ENCODE measurements at places on chromosomes 2 and 18.

GRCh38 chr2:33223856-33224255, 252.6 kb upstream of the RASGRP3 start:
- no peak for DNase-seq

GRCh38 chr2:85702800-85703199, 8.6 kb downstream of the GNLY start:
- no peak for DNase-seq

DNA sequence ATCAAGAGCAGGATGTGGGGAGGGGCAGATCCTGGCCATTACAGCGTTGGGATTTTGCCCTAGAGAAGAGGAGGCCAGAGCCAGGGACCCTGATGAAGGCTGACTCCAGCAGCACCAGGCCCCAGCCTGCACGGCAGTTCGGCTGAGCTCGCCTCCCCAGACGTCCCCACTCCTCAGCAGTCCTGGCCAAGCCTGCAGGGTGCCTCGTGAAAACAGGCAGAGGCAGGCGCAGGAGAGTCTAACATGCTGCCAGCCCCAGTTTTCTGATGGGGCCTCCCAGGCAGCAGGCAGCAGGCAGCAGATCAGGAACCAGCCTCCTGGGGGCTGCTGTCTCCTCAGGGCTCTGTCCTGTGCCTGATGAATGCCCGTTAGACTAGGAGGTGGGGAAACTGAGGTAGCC, 19.7 kb upstream of the GLI2 start:
- no peak for DNase-seq

GRCh38 chr2:119719261-119719627, 40.2 kb downstream of the TMEM177 start:
- no peak for DNase-seq

- DNase-seq: no peak
Measured at GRCh38 chr2:130135692-130136541, 6.9 kb upstream of the POTEF start.

DNA sequence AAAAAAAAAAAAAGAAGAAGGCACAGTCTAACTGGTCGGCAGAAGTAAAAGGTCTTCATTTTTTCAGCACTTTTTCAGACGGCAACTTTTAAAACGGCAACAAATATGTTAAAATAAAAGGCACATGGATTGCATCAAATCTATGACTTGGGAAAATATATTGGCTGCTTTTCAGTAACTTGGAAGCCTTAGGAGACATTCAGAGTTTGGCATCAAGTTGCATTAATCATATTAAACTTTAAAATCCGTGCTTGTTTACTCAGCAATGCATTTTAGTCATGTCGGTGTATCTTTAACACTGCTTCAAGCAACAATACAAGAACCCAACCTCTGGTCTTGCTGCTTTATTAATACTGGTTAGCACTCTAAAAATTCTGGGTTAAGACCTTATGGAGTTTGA, 111.1 kb downstream of the MEP1B start:
- no peak for DNase-seq

DNA sequence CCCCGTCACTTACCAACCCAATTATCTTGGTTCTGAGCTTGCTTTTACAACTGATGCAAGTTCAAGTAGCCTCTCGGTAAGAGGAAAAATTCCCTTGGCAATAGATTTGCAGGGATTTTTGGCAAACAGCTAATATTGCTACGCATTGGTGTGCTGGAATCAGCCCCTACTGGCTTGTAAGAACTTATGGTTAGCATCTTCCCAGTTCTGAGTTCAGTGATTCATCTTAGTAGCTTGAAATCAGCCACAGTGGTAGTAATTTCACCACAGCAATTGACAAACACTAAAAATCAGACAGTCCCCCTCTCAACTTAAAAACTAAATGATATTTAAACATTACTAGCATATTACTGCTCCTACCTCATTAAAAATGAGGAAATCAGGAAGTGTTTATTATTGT, 5.9 kb upstream of the RAX start:
- DNase-seq: no peak

DNA sequence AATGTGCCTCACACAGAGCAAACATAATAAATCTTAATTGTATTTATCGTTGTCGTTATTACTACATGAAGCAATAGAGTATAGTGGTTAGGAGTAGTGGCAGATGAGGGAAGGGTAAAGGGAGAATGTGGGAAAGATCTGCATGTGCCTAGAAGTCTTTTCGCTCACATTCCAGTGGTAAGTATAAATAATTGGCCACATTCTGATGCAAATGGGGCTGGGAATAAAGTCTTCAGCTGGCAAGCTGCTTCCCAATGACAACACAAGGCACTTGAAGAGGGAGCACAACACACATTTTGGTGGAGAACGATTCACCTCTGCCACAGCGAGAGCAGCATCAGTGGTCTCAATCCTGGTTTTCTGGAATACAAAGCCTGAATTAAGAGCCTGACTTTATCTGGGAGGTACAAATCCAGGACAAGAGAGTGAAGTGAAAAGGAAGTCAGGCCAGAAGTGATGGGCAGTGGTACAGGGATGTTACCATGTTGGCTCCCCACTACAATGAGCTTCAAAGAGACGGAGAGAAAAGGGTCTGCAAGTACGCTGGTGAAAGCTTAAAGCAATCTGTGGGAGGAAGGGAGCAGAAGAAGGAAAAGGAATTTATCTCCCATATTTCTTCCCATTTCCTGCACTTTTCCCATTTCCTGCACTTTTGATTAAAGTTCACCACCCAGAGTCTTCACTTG, 112.3 kb downstream of the ARHGAP15 start:
- no peak for DNase-seq

DNA sequence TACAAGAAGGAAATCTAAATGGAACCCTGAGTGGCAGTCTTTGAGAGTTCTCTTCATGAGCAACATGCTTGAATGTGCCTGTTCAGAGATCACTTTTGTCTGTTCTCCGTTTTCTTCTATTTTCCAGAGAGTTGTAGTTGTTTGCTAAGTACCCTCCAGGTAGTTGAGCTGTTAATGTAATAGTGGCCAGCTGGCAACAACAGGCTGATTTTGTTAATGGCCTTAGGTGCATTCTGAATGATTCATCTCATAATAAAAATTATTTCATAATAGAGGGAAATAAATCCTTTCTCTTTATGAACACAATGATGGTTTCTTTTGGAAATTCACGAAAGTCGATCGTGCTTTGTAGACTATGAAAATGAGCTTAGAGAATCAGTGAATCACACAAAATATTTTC, 136.8 kb downstream of the LRP1B start:
- no peak for DNase-seq

DNA sequence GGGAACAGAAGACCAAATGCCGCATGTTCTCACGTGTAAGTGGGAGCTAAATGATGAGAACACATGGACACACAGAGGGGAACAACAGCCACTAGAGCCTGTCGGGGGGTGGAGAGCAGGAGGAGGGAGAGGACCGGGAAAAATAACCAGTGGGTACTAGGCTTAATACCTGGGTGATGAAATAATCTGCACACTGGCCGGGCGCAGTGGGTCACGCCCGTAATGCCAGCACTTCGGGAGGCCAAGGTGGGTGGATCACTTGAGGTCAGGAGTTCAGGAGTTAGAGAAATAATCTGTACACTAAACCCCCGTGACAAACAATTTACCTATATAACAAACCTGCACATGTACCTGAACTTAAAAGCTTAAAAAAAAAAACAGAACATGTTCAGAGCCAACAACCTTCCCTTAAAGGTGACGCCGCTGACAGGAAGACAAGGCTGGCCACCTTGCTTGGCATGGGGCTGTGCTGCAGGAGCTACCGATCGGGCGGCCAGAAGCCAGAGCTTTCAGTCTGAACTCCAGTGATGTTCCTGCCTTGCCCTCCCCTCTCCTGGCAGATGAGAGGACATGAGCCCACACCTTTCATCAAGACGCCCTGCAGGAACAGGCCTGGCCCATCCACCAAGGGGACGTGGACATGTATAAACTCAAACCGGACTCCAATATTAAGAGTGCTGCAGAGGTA, 11.2 kb downstream of the SLC66A2 start:
- DNase-seq: no peak

DNA sequence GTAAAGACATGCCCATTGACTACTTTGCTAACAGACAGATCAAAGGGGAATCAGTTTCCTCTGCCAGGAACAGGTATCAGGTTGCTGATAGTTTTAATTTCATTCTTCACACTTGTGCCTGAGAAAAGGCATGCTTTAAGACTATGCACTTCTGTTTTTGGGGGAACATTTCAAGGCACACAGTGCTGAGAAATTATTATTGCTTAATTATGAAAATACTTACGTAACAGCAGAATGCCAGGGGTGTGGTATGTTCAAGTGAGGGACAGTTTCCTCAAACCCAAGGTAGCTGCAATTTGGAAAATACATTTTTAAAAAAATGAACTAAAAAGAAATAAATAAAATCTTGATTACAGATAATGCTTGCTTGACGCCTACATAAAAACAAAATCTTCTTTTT, 1746.1 kb upstream of the PIK3C3 start:
- no peak for DNase-seq

GRCh38 chr2:150587547-150588505, 100.4 kb upstream of the RND3 start:
- DNase-seq: no peak

DNA sequence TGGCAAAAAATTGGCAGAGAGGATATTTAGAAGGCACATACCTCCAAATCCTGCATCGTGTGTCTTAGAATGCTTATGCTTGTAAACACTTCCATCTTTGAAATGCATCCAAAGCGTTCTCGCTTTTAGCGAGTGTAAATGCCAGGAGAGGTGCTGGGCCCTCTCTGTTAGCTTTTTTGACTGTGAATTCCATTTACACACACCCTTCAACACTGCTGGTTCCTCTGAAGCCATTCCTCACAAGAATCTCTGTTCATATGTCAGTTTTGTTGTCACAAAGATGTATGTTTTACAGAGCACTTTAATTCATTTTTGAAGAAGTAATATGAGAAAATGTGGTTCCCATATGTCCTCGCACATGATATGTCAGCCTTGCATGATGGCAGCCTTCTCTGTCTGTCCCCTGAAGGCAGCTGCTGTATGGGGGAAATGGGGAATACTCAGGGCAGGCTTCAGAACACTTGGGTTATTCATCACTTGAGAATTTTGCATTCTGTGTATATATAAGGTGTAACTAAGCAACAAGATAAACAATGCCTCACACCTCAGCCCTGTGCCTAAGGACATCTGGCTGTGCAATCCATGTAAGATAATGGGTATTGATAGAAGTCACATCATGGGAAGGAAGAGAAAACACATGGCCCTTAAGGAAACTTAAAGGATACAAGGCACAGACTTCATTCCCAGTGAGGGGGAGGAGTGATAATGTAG, 52.3 kb downstream of the RAB27B start:
- no peak for DNase-seq

DNA sequence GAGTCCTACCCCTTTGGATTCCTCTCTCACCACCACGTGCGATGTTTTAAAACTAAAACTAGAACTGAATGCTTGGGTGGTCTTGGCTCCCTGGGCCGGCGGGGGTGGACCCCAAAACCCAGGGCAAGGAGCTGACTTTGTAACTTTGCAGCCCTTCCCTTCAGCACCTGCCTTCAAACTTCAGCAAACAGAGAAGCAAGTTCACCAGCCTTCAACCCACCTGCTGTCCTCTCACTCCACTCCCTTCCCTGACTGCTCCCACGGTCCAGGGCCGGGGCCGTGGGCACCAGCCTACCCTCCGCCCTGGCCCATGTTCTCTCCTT, 54.5 kb downstream of the COL6A3 start:
- DNase-seq: no peak

DNA sequence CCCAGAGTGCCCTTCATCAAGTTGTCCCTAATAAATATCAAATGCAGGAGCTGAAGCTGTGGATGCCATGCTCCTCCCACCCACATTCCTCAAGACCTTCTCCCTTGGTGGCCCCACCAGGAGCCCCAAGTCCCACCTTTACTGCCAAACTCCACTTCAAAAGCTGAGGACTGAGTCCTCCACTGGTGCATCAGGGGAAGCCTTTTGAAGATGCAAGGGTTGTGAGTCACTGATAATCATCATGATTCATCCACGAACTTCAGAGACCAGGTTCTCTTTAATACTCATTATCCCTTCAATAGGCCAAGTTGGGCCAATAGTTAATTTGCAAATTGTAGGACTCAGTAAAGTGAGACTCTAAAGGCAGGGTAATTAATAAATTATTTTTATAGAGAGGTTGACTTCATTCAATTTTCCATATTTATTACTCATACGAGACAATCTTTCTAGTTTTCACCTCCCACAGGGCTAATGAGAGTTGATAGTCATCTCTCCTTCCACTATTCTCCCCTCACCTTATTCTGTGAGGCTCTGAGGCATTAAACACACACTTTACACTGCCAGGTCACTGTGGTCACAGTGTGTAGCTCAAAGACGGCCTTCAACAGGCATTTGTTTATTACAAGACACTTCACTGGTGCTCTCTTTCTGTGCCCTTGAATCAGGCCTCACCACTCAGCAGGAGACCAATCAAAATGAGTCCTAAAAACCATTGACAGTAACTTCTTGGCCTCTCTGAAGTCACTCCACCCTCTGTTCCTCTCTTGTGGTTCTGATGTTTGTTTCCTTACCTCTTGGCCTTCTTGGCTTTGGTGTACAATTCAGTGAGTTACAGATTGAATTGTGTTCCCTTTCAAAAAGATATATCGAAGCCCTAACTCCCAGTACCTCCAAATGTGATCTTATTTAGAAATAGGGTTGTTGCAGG, 99.9 kb downstream of the TRIB2 start:
- no peak for DNase-seq

- DNase-seq: no peak
Measured at GRCh38 chr2:80896576-80896975, 592.0 kb upstream of the LRRTM1 start.

DNA sequence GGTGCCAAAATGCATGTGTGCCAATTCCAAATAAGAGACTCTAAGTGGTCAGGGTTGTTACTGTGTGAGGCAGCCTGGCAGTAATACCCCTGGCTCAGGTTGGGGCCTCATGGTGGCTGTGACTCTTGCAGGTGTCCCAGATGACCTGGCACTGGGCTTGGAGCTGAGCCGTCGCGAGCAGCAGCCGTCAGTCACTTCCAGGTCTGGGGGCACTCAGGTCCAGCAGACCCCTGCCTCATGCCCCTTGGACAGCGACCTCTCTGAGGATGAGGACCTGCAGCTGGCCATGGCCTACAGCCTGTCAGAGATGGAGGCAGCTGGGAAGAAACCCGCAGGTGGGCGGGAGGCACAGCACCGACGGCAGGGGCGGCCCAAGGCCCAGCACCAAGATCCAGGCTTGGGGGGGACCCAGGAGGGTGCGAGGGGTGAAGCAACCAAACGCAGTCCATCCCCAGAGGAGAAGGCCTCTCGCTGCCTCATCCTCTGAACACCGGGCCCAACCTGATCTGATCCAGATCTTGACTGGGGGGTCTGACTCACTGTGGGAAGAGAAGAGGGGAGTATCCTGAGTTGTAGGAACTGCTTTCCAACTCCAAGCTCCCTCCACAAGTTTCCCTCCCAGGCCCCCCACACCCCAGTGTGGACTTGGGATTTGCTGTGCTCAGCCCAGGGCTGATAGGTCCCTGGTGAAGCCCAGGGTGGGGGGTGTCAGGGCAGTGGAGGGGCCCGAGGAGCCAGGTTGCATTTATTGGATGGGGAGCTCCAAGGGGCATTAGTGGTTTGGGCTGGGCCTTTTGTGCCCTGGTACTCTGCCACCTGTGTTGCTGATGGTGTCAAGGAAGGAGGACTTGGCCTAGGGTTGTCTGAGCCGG, 5.6 kb downstream of the DNAJB2 start:
- DNase-seq: no peak

Measured in activated CD8-positive, alpha-beta memory T cell treated with anti-CD3 and anti-CD28 coated beads for 1 hour (primary cell).